Stimulated activated CD8-positive, alpha-beta memory T cell treated with anti-CD3 and anti-CD28 coated beads, Interleukin-4, amount 100 ng/mL, for 4 hours (primary cell): ENCODE measurements at places on chromosomes 3 and 15.
A peak's percentile ranks its signal among the peaks of the same experiment; 100 is the strongest.

- DNase-seq: no peak
Observed at GRCh38 chr3:10007126-10007782, 19.0 kb upstream of the FANCD2 start.

- no peak for DNase-seq
Observed at GRCh38 chr3:196948442-196949284, 6.3 kb upstream of the NCBP2 start.

- DNase-seq: peak; percentile 89
Observed at GRCh38 chr15:90934949-90935751, at the start of gene UNC45A. UNC45A (plus strand) TSS chr15:90935285; CDS start chr15:90935325, 40 bp downstream.

GRCh38 chr3:136021803-136022202, 56.3 kb downstream of the PPP2R3A start:
- DNase-seq: no peak

- no peak for DNase-seq
Observed at GRCh38 chr3:186080849-186081438, 27.9 kb downstream of the ETV5 start.

GRCh38 chr3:79005084-79005483, 762.7 kb downstream of the ROBO1 start:
- no peak for DNase-seq

- DNase-seq: no peak
Observed at GRCh38 chr3:58005669-58006068, 2.6 kb upstream of the FLNB start.

GRCh38 chr15:34124651-34125050, 22.8 kb downstream of the PGBD4 start:
- DNase-seq: no peak

- DNase-seq: no peak
Observed at GRCh38 chr3:12644331-12644937, 19.5 kb downstream of the RAF1 start.

DNA sequence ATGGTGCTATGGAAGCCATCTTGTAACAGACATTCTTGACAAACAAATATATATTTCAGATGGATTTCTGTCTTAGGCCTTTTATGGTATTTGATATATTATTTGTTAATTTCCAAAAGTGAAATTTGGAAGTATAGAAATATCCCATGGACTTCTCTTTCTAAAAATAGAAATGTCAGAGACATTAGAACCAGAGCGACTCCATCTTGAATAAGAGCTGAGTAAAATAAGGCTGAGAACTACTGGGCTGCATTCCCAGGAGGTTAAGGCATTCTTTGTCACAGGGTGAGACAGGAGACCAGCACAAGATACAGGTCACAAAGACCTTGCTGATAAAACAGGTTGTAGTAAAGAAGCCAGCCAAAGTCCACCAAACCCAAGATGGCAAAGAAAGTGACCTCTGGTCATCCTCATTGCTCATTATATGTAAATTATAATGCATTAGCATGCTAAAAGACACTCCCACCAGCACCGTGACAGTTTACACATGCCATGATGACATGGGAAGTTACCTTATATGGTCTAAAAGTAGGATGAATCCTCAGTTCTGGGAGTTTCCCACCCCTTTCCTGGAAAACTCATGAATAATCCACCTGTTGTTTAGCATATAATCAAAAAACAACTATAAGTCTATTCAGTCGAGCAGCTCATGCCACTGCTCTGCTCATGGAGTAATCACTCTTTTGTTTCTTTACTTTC, 146.0 kb downstream of the NEK11 start:
- DNase-seq: no peak

GRCh38 chr15:79003896-79004295, 59.0 kb upstream of the CTSH start:
- no peak for DNase-seq

DNA sequence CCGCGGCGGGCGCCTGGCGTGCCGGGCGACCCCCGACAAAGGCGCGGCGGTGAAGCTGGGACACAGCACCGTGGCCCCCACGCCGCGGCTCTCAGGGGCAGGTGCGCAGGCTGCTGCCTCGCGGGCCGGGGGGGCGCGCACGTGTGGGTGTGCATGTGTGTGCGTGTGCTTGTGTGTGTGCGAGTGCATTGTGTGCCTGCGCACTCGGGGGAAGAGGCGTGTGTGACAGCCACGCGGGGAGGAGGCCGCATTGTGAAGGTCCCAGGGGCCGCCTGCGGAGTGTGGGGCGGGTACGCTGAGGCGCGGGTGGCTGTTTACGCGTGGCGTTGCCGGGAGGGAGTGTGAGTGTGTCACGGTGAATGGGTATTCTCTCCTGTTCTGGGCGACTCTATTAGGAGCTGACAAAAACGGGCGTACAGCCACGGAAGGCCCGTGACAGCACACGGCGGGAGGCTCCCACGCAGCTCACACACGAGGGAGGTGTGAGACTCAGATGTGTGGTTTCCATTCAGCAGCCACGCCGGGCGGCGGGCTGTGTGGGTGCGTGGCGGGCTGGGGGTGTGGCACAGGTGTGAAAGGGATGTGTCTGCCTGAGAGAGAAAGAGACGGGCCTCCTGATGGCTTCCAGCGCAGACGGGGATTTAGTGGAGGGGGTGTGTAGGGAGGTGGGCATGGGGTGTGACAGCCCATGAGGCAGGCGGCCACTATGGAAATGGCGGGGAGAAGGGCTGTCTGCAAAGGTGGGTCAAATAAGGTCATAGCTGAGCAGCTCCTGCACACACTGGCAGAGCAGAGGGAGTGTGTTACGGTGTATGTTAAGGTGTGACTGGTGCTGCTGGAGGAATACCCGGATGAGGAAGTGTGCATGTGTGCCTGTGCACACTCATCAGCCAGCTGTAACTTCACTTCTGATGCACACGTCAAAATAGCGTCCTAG, 750 bp downstream of the PODXL2 start:
- DNase-seq: peak; percentile 35

- DNase-seq: no peak
Observed at GRCh38 chr3:97720417-97720816, 44.1 kb upstream of the ARL6 start.

GRCh38 chr3:128584412-128585020, 66.1 kb downstream of the RPN1 start:
- no peak for DNase-seq

- DNase-seq: no peak
Observed at GRCh38 chr3:132625613-132626012, 28.5 kb downstream of the ACKR4 start.

DNA sequence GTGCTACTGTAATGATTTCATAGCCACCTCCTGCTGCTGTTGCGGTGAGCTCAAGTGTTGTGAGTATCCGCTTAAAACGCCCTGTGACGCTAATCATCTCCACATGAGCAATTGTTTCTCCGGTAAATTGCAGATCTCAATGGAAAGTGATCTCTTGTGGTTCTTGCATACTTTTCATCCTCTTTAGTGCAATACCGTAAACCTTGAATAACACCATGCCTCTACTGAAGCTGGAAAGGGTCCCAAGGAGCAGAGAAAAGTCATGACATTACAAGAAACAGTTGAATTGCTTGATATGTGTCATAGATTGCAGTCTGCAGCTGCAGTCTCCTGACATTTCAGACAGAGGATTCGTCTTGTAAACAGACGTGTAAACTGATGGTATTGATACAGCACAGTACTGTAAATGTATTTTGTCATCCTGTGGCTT, 6.0 kb upstream of the CEMIP start:
- DNase-seq: no peak

DNA sequence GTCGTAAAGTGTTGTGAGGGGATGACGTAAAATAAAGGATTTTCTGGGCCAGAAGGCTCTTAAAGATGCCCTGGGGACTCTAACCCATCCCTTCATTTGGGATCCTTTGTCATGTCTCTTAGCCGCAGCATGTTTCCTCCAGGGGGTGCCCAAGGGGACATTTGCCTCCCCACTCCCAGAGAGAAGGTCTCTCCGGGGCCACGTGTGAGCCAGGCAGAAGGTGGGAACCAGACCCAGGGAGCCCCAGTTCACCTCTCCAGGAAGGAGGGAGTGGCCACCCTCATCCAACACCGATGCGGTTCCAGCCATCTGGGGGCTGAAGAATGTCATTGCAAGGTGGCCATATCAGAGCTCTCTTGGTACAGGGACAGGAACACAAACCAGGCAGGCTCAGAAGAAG, 25.2 kb downstream of the ST8SIA2 start:
- no peak for DNase-seq

- no peak for DNase-seq
Observed at GRCh38 chr15:67267440-67267839, 12.9 kb downstream of the IQCH start.

DNA sequence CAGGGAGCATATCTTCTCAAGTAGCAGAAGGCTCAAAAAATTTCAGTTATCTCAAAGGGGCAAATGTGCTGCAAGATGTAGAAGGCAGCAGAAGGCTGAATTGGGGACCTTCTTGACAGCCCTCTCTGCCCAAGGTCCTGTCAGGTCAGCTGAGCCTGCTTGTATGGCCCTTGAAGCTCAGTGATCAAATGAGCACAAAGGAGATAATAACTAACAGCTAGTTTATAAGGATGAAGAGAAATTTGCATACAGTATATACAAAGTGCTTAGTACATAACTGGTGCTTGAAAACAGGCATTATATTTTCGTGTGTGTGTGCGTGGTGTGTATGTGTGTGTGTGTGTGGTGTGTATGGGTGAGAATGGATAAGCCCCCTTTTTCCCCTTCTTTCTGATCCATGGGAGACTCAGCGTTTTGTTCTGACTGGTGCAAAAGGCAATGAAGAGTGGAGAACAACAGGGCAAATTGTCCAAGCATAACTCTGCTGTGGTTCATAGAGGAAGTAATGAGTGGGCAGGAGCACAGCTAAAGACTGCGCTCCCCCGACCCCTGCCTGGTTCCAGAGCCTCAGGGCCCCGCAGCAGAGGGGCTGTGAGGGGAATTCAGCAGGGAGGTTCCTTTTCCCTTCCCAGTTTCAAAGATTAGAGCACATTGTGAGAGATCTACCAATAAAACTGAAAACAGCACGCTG, 356.8 kb upstream of the NR2F2 start:
- DNase-seq: no peak

DNA sequence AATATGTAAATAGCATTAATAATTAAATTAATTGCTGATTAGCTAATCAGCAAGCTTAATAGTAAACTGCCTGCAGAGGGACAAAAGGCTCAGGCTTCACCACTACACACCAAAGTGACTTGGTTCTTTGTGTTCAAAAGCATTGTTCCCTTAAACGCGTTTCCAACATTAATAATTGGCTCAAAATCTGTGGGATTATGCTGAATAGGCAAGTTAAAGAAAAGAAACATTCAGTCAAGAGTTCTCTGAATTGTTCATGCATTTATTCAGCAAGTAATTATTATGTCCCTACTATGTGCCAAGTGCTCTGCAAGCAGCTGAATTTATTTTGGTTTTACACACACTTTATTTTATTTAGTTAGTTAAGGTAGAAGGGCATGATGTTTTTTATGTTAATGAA, 558.5 kb upstream of the ARRDC4 start:
- DNase-seq: no peak

DNA sequence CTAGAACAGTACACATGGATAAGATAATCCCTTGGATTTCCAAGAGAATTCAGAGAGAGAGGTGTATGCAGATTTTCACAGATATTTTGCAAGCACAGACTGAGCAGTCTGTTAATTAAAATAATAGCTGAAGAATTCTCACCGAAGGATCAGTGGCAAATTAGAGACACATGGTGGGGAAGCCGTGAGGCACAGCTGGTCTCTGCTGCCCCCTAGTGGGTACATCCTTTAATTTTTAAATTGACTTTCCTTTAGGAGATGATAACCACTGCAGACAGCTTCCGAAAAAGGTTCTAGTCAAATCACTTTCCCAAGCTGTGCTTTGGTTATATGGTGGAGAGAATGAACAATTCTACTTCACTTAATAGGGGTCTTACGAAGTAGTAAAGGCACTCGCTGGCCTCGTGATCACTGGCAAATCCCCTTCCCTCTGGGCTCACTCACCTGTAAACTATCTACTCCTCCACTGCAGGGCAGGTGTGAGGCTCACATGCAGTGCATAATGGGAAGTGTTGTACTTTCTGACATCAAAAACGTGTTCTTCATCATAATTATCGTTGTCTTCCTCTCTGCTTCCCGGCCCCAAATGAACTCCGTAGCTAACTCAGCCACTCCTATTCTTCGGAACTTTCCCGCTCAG, 19.5 kb downstream of the MESD start:
- DNase-seq: peak; percentile 18

DNA sequence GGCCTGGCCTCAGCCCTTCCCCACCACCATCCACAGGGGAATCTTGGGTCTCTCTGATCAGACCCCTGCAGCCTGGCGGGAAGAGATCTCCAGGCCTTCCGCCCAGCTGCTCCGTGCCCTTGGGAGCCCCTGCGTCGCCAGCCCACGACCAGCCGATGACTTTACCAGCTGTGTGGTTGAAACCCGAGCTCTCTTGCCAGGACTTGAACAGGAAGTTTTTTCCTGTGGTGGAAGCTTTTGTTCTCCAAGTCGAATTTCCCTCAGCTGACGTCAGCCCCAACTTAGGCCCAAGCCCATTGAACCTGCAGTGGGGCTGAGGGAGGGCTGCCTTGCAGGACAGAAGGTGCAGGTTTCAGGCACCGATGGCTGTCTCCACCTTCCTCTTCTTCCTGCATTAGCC, 51.7 kb upstream of the SMAD3 start:
- no peak for DNase-seq

- no peak for DNase-seq
Observed at GRCh38 chr15:99961011-99961441, 227.8 kb upstream of the LYSMD4 start.

GRCh38 chr3:13343601-13344000, 76.5 kb downstream of the NUP210 start:
- no peak for DNase-seq

DNA sequence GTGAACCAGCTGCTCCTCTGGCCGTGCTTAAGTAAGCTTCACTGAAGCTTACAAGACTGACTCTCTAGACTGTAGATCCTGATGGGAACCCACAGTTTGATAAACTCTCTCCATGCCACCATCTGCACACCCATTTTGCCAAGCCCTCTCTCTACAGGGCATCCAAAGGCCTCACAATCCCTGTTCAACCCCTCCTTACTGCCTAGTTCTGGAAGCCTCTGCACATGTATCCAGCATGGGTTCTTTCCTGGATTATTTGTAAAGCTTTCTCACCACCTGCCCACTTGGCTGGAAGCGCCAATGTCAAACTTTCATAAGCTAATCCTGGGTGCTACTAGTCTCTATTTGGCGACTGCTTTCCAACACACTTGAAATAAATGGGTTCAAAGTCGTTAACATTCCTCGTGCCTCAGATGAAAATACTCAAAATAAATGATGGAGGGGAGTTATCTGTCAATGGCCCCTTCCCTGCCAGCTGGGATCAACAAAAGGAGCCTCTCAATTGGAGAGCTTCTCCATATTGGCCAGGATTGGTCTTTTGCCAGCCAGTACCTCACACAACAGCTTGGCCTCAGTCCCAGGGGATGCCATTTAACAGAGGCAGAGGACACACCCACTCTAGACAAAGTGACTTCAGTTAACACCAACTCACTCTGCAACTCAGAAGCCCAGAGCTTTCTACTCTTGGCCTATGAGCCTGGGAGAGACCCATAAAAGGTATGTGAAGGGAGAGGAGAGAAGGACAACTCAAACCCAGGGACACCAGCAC, 48.1 kb downstream of the SH3BP5 start:
- no peak for DNase-seq

- DNase-seq: no peak
Observed at GRCh38 chr3:122787872-122788271, 5.8 kb downstream of the HSPBAP1 start.

- DNase-seq: no peak
Observed at GRCh38 chr3:158148218-158148617, 38.3 kb downstream of the RSRC1 start.

GRCh38 chr3:98644168-98644567, 50.8 kb upstream of the CPOX start:
- no peak for DNase-seq

- no peak for DNase-seq
Observed at GRCh38 chr15:77064063-77064462, 6.8 kb downstream of the TSPAN3 start.

- DNase-seq: no peak
Observed at GRCh38 chr3:111735243-111735758, 123.8 kb upstream of the PHLDB2 start.
